ENCODE measurements at places on chromosomes 6 and 20.
A peak's percentile ranks its signal among the peaks of the same experiment; 100 is the strongest.

DNA sequence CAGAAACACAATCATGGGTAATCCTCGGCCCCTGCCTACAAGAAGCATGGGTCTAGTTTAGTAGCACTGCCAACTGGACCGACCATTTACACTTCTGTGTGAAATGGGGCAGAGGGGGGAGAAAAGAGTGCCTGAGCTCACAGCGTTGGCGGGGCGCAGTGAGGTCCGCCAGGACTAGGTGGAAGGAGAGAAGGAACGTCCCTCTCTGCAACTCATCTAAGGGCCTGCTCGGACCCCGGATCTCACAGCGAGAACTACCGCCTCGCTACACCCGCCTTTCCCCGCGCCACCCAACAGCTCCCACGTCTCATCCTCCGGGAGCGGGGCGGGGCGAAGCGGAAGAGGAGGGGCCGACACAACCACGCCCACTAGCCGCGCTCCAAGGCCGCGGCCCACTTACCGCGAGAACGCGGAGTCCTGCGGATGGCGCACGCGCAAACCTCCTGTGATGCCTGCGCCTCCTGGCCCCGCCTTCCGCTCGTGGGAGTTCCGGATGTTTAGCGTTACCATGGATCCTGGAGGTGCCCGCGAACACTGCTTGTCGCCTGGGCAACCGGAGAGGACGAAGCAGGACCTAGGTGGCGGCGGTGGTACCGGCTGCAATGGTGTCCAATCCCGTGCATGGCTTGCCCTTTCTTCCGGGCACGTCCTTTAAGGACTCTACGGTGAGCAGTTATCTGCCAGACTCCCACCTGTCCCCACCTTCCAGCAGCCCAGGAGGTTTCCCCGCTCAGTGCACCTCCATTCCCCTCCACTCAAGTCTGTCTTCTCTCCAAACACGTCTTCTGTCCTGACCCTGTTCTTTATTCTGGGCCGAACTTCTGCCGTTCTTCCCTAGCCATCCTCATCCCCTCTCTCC lies at the start of gene EFHC1:
Gene EFHC1 (plus strand): TSS at position 534 of the 859 bp plus-strand sequence. CDS start 69 bp downstream, at position 603.
- DNase-seq = peak; percentile 94

DNA sequence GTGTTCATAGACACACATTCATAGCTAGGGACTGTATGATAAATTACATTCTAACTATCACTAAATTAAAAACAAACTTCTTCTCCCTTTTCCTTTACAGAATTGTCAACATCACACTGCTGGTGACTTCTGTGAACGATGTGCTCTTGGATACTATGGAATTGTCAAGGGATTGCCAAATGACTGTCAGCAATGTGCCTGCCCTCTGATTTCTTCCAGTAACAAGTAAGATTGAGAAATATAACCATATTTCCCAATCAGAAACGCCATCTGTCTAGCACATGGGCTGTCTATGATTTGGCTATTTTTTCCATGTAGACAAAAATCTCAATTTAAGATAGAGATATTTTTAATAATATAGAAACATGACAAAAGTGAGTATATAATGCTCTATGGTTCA lies 367.7 kb downstream of the ARHGAP18 start:
- DNase-seq = no peak

- no peak for DNase-seq
Measured at GRCh38 chr6:84556541-84557335, 207.7 kb downstream of the TBX18 start.

- DNase-seq = no peak
Measured at GRCh38 chr20:25052255-25053194, 5.4 kb downstream of the ACSS1 start.

DNA sequence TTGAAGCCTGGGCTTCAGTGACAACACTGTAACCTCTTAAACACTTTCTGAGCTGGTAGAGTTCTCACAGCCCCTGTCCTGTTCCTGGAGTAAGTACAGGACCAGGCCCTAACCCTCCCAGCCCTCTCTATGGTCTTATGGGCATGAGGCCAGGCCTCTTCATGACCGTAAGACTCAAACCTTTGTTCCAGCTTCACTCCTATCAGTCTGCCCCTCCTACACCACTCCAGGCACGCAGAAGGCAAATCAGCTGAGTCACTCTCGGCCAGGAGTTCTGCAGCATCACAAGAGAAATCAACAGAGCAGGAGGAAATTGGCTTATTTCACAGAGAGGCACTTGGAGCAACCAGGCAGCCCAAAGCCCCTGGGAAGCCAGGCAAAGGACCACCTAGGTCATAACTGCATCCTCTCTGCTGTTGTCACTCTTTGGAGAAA lies 25.3 kb upstream of the CHD6 start:
- peak; percentile 40 for DNase-seq

GRCh38 chr6:145627451-145627850 lies 107.9 kb downstream of the EPM2A start:
- no peak for DNase-seq

- no peak for DNase-seq
Measured at GRCh38 chr20:61125076-61125475, 127.0 kb upstream of the CDH4 start.

DNA sequence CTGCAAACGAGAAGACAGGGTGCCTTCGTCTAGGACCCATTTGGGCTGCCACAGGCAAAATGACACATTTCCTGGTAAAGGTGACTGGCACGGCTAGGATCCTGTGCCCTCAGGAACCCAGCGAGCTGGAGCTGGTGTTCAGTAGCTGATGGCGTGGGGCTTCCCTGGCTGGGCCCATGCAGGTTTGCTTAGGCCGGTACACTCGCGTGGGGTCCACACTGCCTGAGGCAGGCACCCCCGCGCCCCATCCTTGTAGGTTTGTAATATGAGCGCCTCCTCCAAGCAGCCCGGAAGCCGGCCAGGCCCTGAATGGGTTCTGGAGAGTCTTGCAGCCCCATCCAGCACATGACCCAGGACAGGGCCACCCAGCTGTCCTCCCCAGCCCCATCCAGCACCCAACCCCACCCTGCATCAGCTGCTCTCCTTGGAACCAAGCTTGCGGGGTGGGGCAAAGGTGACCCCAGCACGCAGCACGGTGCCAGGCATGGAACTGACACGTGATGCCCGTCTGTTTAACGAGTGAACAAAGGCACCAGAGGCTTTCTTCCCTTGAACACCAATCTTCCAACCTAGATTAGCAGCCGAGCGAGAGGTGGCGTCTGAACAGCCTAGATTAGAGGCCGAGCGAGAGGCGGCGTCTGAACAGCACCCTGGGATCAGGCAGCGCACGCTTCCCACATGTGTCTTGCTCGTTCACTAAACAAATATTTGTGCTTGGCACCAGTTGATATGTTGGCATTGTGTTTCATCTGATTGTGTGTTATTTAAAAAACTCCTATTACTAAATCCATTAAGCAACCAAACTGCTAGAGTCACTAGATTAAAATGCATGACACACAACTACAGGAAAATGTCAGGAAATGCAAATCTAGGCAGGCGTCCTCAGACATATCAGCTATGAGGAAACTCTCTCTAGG lies 112.1 kb downstream of the DLL1 start:
- DNase-seq = no peak

DNA sequence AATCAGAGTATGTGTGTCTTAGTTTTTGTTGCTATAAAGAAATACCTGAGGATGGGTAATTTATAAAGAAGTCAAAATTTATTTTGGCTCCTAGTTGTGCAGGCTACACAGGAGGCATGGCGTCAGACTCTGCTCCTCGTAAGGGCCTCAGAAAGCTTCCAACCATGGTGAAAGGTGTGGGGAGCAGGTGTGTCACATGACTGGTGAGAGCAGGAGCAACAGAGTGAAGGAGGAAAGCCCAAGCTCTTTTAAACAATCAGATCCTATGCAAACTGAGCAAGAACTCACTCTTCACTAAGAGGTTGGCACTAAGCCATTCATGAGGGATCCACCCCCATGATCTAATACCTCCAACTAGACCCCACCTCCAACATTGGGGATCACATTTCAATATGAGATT lies 1524.3 kb downstream of the HACE1 start:
- DNase-seq = no peak

- DNase-seq = no peak
Measured at GRCh38 chr6:41411961-41412360, 76.6 kb downstream of the NCR2 start.

GRCh38 chr6:70593118-70593486 lies 26.4 kb downstream of the SDHAF4 start:
- no peak for DNase-seq

DNA sequence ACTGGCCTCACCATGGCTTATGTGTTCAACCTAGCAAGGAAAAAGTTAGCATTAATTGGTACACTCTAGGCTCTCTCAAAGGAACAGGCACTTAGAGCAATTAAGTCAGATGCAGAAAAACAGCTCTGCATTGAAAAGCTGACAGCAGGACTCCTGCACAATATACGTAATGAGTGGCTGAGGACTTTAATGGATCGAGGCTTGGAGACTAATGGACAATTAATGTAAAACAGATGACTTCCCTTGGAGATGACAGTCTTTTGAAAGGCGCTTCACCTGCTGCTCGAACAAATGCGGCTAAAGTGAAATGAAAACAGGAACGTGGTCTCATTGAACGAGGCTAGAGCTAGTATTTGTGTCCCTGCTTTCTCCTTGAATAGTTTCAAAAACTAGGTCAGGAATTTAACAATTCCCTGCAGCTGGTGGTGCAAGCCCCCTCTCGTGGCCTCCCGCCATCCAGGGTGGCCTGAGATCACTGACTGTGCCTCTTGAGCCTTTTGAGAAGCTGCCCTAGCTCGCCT lies 137.1 kb downstream of the ELOVL4 start:
- no peak for DNase-seq

DNA sequence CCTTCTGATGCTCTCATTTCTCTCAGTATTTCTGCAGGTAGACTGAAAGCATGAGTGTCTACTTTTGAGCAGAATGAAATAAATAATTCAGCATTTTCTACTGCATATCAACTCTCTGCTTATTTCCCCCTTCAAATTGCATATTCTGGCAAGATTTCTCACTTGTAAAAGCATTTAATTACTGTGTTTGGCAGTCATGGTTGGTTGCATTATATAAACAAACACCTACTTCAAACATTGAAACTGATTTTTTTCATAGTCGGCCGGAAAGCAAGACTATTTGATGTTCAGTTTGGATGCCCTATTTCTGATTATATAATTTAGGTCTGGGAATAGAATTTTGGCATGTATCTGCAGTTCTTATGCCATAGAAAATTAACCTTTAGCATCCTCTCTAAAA lies 73.1 kb downstream of the PLEKHG1 start:
- no peak for DNase-seq

- DNase-seq = no peak
Measured at GRCh38 chr6:5337573-5337972, 76.3 kb downstream of the FARS2 start.

GRCh38 chr20:51348876-51349275 lies 193.6 kb downstream of the NFATC2 start:
- DNase-seq = no peak

DNA sequence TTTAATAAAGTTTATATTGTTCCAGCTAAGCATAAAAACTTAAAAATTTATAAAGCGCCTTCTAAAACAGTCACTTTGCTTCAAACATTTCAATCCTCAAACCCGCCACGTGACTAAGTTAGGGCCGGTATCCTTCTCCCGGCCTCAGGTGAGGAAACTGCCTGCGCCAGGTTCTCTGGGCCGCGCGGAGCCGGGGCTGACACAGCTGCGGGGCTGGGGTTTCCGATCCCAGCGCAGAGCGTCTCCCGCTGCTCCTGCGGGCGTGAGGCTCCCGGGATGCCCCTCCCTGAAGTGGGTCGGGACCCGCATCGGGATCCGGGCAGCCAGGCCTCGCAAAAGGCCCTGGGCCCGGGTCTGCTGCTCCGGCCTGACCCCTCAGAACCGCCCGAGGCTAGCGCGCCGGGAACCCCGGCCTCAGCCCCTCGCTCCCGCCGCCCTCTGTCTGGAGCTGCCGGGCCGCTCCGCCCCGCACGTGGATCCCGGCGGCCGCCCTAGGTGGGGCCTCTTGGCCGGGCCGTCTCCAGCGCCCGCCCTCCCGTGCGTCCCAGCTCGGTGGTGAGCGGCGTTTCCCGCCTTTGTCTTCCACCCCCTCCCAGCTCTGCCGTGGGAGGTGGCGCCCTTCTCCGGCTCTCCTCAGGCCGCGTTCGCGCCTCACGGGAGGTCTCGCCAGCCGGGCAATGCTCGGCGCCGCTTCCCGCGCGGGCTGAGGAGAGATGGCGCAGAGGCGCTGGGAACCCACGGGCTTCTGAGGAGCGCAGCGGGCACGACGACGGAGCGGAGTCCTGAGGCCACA lies 267.9 kb downstream of the DLL1 start:
- DNase-seq = no peak

- DNase-seq = no peak
Measured at GRCh38 chr6:15234068-15234758, 11.7 kb upstream of the JARID2 start.

DNA sequence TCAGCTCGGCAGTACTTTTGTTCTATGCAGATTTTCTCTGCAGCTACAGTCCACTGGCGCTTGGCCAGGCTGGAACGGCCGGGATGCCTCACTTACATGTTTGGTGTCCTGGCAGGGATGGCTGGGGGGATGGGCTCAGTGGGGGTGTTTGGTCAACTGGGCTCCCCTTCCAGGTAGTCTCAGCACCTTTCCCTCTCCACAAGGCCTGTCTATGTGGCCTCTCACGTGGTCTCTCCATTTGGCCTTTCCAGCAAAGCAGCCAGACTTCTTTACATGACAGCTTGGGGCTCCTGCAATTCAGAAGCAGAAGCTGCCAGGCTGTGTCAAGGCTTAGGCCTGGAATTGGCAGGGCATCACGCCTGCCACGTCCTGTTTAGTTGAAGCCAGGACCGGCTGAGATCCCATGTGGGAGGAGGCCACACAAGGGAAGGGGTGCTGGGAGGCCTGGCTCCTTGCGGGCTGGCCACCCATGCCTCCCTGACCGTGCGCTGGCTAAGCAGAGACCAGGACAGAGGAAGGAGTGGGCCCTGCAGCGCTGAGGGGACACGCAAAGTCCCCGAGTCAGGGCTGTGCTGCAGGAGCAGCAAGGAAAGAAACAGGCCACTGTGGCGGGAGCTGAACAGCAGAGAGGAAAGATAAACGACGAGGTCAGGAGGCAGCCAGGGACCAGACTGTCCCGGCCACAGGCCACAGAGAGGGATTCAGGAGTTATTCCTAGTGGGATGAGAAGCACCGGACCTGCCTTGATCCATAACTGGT lies 38.9 kb downstream of the MGME1 start:
- no peak for DNase-seq

GRCh38 chr6:14085176-14085787 lies 32.3 kb upstream of the CD83 start:
- DNase-seq = no peak

DNA sequence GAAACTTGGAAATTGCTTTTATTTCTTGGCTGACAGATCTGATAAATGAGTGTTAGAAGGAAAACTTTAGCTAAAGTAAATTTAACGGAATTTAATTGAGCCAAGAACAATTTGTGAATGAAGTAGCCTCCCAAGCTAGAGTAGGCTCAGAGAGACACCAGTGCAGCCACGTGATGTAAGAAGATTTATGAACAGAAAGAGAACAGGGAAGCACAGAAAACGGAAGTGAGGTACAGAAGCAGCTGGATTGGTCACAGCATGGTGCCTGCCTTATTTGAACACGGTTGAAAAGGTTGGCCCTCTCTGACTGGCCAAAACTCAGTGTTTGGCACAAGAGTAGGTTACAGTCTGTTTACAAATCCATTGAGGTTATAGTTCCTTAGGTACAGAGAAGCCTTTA lies 29.5 kb upstream of the IFNGR1 start:
- DNase-seq = no peak

GRCh38 chr6:44232676-44233566 lies 9.5 kb downstream of the SLC29A1 start:
- no peak for DNase-seq
